ENCODE measurements at places on chromosomes 4 and X. TPM values are rescaled to one million over a fixed set of nuclear protein-coding genes. Genes with fewer than 3 reads are reported as not detected.

BANK1 gene
- total RNA-seq = 2.4 TPM

VSIG4 gene
- total RNA-seq = 76.3 TPM

POU3F4 gene
- total RNA-seq = not detected

TMSB15C gene
- total RNA-seq = 0.34 TPM

HTN1 gene
- total RNA-seq = not detected

TENM3 gene
- total RNA-seq = 9.2 TPM

PRAF2 gene
- total RNA-seq = 15.6 TPM

PRICKLE3 gene
- total RNA-seq = 9.9 TPM

CFI gene
- 23.2 TPM for total RNA-seq

RAB33A gene
- total RNA-seq = 19.2 TPM

PABPC4L gene
- 1.5 TPM for total RNA-seq

DSPP gene
- total RNA-seq = not detected

FAAH2 gene
- total RNA-seq = 0.55 TPM

RAI2 gene
- total RNA-seq = 23.8 TPM

GDPD2 gene
- not detected for total RNA-seq

ARX gene
- total RNA-seq = not detected

ADGRG4 gene
- not detected for total RNA-seq

GAB3 gene
- total RNA-seq = 18.1 TPM

UPF3B gene
- 3.9 TPM for total RNA-seq

GYPB gene
- not detected for total RNA-seq

BEX2 gene
- 8.4 TPM for total RNA-seq

ESX1 gene
- total RNA-seq = not detected

SOX3 gene
- not detected for total RNA-seq

CPZ gene
- total RNA-seq = 1.8 TPM

P2RY8 gene
- 1.8 TPM for total RNA-seq

TLR10 gene
- total RNA-seq = 0.18 TPM

HAUS7 gene
- total RNA-seq = 15.8 TPM

AREG gene
- 4.6 TPM for total RNA-seq

METTL14 gene
- 38.4 TPM for total RNA-seq

CSAG3 gene
- total RNA-seq = not detected

MMRN1 gene
- 8.0 TPM for total RNA-seq

TMEM35A gene
- total RNA-seq = 0.41 TPM

MAB21L2 gene
- total RNA-seq = 9.6 TPM

GAGE13 gene
- total RNA-seq = not detected

MAGEB16 gene
- not detected for total RNA-seq

NLGN4X gene
- total RNA-seq = 6.4 TPM

OPHN1 gene
- total RNA-seq = 5.7 TPM

MCUB gene
- total RNA-seq = 25.9 TPM
